GDM1 (cell line): ENCODE measurements at places on chromosomes 5 and 9.

DNA sequence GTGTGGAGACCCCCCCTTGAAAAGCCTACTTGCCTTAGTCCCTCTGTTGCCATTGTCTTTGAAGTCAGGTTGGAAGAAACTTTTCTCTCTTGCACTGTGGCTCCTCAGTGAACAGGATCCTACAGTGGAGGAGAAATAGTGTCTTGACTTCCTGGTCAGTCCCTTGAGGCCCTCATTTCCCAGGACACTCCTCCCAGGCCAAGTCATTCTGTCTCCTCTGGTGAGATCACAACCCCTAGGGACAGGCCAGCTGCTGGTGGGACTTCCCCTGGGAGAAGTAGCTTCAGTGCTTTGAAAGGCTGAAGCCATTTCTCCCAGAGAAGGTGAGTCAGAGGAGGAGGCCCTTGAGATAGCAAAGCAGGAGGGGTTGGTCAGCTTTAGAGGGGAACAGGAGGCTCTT lies 10.1 kb upstream of the GRIA1 start:
- no peak for DNase-seq

GRCh38 chr5:91390268-91390667 lies 7.2 kb upstream of the ARRDC3 start:
- DNase-seq = no peak

DNA sequence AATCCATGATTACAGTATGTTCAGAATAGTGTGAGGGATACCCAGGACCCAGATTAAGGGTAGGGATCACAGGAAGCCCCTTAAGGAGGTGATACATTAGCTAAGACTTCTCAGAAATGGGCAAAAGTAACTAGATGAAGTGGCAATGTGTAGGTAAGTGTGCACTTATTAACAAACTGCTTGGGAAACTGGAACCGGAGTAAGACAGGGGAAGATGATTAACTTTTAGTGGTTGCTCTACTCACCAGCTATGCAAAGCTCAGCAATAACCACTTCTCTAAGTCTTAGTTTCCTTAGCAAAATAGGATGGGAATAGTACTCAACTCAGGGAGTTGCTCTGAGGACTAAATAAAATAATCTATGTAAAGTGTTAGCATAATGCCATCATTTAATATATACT lies 182.2 kb downstream of the MCTP1 start:
- no peak for DNase-seq

- DNase-seq = no peak
Measured at GRCh38 chr9:86782831-86783230, 164.5 kb downstream of the GAS1 start.

GRCh38 chr9:13383855-13384254 lies 104.4 kb upstream of the MPDZ start:
- no peak for DNase-seq

DNA sequence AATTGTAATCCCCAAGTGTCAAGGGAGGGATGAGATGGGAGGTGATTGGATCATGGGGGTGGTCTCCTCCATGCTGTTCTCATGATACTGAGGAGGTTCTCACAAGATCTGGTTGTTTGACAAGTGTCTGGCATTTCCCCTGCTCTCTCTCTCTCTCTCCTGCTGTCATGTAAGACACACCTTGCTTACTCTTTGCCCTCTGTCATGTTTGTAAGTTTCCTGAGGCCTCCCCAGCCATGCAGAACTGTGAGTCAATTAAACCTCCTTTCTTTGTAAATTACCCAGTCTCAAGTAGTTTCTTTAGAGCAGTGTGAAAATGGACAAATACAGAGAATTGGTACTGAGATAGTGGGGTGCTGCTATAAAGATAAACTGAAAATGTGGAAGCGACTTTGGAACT lies 207.9 kb downstream of the HINT1 start:
- no peak for DNase-seq

GRCh38 chr5:169161022-169161680 lies 139.8 kb downstream of the SLIT3 start:
- DNase-seq = no peak

DNA sequence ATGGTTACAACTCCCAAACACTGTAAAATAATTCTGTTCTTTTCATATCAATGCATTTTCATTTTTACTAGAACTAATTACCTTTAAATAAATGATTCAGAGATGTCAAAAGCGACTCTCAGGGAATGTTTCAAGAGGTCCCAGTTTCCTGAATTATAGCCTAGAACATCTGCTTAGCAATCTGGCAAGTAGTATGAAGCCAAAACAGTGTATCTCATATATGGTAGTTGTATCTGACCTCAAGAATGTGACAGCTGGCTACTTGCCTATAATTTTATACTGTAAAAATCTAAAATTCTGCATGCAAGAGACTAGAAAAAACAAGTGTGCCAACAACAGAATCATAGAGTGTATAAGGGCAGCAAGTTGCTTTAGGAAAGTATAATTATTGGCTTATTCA lies 187.7 kb upstream of the POU5F2 start:
- DNase-seq = no peak

GRCh38 chr5:143653766-143654282 lies 158.1 kb upstream of the HMHB1 start:
- no peak for DNase-seq

GRCh38 chr5:37849641-37850040 lies 9.8 kb upstream of the GDNF start:
- no peak for DNase-seq

GRCh38 chr5:145856285-145856818 lies 16.5 kb downstream of the GRXCR2 start:
- DNase-seq = peak; percentile 51

DNA sequence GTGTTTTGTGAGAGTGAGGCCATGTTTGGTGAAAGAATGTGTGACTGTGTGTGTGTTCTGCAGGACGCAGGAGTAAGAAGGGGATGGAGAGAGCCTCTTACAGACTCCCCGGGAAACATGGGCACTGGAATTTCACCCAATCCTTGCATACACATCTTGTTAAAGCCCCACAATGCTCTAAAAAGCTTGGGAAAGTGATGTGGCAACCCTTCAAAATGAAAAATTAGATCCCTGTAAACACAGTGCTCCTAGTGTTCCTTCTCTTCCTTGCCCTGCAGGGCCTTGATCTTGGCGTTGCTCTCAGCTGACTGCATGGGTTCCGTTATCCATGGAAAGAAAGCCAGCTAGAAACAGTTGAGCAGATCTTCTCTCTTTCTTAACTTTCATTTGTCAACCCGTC lies 701.7 kb downstream of the SEMA5A start:
- DNase-seq = no peak

- DNase-seq = no peak
Measured at GRCh38 chr9:83698976-83699585, 8.7 kb downstream of the UBQLN1 start.

- no peak for DNase-seq
Measured at GRCh38 chr5:53825016-53825415, 264.6 kb downstream of the NDUFS4 start.

GRCh38 chr5:141508440-141508797 lies 19.5 kb downstream of the PCDHGC5 start:
- DNase-seq = no peak

DNA sequence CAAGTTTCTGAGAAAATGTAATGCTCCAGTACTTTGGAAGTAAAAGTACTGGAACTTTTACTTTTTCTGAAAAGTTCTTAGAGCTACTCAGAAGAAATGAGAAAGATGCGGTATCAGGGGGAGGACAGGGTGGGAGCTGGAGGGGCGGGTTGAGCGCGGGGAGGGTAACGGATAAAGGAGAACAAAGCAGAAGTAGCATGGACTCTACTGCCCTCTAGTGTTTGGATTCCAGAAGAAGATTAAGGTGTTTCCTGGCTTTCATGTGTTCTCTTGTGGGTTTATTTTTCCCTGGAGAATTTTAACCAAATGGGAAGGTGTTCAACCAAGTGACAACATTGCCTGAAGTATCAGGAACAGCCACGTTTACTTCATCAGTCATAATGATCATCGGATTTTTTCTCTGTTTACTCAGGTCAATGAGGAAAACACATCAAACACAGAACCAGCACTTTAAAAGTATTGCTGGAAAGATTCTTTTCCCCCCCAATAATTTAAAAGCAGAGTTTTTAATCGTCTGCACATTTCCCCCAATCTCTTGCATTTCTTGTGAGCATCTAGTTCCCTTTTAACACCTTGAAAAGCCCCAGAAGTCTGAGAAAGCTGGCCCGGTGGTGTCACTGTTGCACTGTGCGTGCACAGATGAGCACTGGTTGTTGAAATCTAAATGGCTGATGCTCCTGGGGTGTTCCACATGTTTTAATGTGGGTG lies 190.6 kb downstream of the MPDZ start:
- DNase-seq = peak; percentile 5

DNA sequence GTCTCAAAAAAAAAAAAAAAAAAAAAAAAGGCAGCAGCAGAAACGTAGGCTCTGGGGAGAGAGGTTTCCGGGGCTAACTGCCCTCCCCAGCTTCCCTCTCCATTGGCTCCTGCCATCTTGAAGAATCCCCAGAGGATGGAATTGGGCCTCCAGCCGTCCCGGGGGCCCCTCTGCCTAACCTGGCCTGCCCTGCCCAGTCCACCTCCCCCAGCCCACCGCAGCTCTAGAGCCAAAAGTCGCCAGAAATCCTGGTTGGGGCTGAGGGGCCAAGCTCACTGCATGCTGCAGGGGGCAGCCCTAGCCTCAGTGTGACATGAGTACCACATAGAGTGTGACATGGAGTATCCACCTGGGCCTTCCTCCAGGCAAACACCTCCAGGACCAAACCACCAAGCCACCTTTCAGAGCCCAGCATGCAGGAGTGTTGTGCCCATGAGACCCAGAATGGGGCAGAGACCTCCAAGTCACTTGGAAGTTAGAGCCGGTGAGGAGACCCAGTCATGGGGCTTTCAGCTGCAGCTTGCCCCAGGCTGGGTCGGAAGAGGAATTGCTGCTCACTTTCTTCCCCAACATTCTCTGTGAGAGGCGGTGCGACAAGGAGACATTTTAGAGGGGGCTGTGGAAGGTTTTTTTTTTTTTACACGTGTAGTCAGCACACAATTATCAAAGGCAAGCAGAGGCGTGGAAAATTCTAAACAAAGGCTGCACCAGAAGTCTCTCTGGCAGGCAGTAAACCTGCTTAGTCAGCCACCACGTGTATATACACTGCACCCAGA lies 17.6 kb downstream of the CD74 start:
- DNase-seq = no peak

DNA sequence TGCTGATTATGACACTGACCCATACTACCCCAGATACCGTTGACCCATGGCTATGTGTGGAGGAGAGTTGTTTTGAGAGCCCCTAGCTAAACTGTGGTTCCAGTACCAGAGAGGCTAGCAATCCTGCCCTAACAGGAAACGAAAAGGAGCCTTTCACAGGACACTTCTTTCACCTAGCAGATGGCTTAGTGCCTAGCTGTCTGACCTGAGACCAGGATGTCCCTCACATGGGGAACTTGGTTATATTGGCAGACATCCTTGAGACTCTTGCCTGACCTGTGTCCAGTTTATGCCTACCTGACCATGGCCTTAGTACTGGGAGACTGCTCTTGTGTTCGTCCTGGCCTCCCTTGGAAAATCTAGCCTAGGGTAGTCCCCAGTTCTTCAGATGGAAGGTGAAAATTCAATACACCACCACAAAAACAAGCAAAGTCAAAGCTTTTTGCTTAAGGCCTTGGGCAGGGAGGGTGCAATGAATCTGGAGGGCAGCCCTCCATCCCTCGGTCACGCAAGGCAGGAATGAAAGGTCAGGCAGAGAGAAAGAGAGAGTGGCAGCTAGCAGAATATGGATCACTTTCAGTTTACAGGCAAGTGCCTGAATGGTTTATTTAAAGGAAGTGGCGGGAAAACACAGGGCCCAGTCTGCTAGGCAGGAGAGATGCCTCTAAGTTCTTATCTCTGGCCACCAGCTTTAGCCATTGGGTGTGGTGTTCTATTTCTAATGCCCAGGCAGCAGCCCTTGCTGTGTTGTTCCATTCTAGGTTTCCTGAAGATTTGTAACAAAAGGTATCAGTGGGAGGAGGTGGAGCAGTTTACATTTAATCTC lies 16.4 kb upstream of the ZNF474 start:
- DNase-seq = peak; percentile 53

DNA sequence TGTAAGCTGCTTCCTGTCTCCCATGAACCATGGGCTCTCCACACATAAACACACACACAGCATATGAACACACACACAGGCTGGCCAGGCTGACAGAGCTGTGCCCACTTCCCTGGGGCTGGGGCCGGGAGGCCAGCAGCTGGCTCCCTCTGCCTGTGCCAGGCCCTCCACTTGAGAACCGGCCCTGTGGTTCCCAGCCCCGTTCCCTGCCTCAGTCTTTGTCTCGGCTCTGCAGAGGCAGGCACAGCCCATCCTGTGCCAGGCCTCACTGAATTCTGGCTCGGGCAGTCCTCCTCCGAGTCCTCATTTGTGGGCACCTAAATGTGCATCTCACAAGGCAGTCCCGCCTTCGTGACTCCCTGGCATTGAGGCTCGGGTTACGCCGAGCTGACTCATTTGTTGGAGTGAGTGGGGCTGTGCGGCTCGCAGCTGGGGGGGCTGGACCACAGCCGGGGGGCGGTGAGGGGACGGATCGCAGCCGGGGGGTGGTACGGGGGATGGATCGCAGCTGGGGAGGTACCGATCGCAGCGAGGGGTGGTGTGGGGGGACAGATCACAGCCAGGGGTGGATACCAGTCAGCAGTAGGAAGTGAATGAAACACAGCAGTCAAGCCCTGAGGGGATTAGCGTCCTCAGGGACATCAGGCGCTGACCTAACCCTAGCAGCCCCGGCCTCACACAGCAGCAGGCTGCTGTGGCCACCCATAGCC lies 72.3 kb downstream of the PSMB7 start:
- DNase-seq = no peak

GRCh38 chr5:173926359-173926758 lies 38.2 kb downstream of the CPEB4 start:
- no peak for DNase-seq

DNA sequence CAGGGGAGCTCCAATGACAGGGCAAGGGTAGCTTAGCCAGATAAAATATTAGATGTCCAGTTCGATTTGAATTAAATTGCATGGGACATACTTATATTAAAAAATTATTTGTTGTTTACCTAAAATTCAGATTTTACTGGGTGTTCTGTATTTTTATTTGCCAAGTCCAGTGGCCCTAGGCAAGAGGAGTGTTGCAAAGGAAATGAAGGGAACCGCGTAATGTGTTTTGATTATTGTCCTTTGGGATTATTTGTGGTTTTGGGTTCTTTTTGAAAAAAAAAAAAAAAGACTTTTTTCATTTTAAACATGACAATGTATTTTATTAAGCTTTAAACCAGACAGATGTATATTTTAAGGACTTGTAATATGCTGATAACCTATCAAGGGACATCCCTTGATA lies 179.3 kb downstream of the C9orf152 start:
- DNase-seq = no peak

GRCh38 chr9:128420651-128421481 lies at the start of gene CERCAM:
Gene CERCAM (plus strand): TSS chr9:128420857. CDS start chr9:128420878, 21 bp downstream.
- peak; percentile 35 for DNase-seq
